DMS53 (cell line): ENCODE measurements at places on chromosomes 7 and 10.

GRCh38 chr7:91103363-91103762 is 160.9 kb upstream of the FZD1 start:
- peak; percentile 84 for DNase-seq

- no peak for DNase-seq
Measured at GRCh38 chr7:54336800-54337199, 205.4 kb upstream of the VSTM2A start.

GRCh38 chr7:24879291-24879690 is 100.7 kb downstream of the OSBPL3 start:
- DNase-seq = no peak

DNA sequence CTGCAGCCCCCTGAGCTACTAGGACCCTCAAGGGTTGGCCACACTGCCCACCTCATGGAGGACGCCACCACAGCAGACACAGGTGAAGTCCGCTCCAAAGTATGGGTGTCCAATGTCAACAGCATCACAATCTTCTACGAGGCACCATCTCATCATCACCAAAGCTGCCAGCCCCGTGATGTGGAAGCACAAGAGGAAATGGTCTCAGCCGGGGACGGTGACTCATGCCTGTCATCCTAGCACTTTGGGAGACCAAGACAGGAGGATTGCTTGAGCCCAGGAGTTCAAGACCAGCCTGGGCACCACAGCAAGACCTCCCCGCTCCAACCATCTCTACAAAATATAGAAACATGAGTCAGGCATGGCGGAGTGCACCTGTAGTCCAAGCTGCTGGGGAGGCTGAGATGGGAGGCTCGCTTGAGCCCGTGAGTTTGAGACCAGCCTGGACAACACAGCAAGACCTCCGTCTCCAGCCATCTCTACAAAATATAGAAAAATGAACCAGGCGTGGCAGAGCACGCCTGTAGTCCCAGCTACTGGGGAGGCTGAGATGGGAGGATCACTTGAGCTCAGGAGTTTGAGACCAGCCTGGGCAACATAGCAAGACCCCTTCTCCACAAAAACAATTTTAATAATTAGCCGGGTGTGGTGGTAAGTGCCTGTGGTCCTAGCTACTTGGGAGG is 48.8 kb upstream of the MYL10 start:
- peak; percentile 42 for DNase-seq

DNA sequence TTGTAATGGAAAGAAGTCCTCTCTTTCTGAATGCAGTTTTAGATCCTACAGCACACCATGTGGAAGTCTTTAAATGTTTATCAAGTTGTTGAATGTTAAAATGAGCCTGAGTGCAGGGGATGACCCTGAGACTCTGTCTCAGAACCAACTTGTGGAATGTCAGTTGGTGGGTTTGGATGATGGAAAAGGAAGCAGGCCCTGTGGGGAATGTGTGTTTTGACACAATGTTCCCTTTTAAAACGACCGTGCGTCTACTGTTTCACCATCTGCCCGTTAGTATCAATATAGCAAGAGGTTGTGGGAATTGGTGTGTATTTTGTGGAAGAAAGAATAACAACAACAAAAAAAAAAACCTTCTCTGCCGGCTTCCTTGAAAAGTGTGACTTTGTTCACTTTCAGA is 8.3 kb downstream of the DYNC1I1 start:
- DNase-seq = no peak

- DNase-seq = no peak
Measured at GRCh38 chr10:75646916-75647315, 215.5 kb downstream of the LRMDA start.

GRCh38 chr7:158114056-158114850 is 473.4 kb downstream of the PTPRN2 start:
- DNase-seq = no peak

DNA sequence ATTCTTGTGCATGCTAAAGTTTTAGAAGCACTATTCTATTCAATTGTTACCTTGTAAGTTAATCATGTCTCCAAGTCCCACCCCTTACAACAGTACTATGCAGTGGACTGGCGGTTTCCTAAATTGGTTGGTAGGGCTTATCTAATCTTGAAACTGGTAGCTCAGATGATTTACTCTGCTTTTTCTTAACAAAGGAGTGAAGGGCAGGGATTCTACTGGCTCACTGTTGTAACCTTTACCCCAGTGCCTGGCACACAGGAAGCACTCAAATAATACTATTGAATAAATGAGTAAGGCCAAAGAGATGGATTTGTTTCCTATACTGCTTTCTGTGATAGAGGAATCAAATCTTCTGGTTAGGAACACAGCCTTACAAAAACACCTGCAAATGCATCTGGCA is 46.0 kb upstream of the CYCS start:
- no peak for DNase-seq

DNA sequence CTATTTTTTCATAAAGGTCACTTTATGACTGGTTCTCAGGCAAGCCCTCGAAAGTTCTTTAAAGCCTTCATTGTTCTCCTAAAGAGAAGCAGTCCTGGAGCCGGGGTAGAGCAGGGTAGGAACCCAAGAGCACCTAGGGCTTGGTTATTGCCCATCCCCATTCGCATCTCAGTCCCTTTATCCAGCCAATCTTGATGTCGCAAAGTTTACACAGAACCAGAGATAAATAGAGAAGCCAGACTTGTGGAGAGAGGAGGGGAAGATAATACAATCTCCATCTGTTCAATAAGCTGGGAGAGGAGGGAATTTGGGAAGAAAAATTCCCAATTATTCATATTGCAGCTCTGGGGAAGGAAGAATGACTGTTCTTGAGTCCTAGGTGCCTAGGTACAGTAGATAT is 6.4 kb upstream of the SRI start:
- DNase-seq = peak; percentile 30

GRCh38 chr10:122503886-122504609 is 42.7 kb downstream of the HTRA1 start:
- no peak for DNase-seq

- no peak for DNase-seq
Measured at GRCh38 chr10:117731121-117731791, 188.7 kb downstream of the EMX2 start.

GRCh38 chr10:34389801-34390200 is 425.3 kb downstream of the PARD3 start:
- DNase-seq = no peak

GRCh38 chr10:130485236-130485957 is 349.2 kb downstream of the GLRX3 start:
- DNase-seq = no peak

- DNase-seq = no peak
Measured at GRCh38 chr10:73076360-73077183, 20.1 kb downstream of the P4HA1 start.

DNA sequence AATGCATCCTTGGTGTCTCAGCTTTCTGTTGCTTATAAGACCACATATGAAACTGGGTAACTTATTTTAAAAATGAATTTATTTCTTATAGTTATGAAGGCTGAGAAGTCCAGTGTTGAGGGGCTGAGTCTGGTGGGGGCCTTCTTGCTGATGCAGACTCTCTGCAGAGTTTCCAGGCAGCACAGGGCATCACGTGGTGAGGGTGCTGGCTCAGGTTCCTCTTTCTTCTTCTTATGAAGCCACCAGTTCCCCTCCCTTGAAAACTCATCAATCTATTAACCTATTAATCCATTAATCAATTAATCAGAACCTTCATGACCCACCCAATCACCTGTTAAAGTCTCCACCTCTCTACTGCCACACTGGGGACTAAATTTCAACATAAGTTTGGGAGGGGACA is 595.6 kb upstream of the NRP1 start:
- no peak for DNase-seq

DNA sequence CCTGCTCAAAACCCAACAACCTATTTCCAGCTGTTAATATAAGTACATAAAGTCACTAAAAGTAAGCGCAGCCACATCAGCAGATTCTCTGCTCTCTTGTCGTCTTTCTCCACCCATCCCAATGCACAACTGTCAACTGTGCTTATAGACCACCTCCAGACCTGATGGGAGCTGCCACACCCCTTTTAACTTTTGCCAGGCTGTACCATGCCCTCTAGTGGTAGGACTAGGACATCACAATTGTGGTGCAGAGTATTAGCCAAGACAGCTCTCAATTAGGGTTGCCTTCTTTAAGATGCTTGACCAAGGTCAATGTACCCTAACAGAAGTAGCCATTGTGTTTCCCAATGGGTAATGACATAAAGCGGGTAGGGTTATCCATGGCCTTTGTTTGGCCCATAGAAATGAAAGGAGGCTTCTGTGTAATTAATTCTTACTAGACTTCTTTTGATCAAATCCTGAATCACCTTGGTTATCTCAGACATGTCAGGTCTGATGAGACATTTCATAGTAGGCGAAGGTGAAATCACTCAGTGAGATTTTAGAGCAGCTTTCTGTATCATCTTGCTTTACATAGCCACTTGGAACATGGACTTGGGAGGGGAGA is 68.1 kb downstream of the SCRN1 start:
- peak; percentile 86 for DNase-seq

GRCh38 chr7:38775506-38776175 is 133.3 kb downstream of the VPS41 start:
- peak; percentile 68 for DNase-seq

DNA sequence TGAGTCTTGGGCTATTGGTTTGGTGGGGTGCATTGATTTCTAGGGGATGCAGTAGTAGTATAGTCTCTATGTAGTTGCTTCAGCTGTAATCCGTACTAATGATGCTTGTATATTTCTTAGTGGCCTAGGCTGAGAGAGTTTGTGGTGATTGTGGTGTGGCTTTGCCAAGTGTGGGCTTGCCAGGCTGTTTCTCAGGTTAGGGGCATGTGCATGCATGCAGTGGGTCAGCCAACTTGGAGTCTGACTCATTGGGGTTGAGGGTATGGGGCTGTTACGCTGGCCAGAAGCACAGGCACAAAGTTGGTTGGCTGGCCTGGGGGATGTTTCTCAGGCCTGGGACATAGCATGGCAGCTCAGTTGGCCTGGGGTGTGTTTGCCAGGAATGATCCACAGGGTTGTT is 25.7 kb upstream of the PLA2G12B start:
- no peak for DNase-seq

GRCh38 chr7:112571852-112572607 is 91.2 kb downstream of the LSMEM1 start:
- peak; percentile 77 for DNase-seq

- DNase-seq = no peak
Measured at GRCh38 chr7:148483515-148484308, 106.9 kb upstream of the C7orf33 start.

DNA sequence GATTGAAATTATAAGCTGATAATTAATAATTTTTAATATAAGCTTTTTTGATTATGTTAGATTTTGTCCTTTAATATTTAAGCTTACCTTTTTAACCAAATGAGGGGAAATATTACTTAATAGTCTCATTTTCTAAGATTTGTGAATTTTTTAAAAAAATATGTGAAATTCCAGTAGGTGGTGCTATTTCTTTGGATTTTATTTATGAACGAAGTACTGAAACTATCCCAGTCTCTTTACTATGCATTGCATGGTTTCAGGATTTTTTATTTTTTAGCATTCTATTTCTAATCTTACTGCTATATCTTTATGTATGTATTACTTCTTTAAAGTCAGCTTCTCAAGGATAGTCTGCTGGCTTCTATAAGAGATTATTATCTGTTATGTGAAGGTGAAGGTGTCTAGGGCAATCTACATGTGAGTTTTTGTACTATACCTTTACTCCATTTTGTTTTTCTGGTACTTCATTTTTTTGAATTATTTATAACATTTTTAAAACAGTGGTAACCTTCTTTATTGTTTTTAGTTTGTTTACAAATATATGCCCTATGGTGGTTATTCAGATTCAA is 78.3 kb downstream of the ATRNL1 start:
- peak; percentile 60 for DNase-seq

DNA sequence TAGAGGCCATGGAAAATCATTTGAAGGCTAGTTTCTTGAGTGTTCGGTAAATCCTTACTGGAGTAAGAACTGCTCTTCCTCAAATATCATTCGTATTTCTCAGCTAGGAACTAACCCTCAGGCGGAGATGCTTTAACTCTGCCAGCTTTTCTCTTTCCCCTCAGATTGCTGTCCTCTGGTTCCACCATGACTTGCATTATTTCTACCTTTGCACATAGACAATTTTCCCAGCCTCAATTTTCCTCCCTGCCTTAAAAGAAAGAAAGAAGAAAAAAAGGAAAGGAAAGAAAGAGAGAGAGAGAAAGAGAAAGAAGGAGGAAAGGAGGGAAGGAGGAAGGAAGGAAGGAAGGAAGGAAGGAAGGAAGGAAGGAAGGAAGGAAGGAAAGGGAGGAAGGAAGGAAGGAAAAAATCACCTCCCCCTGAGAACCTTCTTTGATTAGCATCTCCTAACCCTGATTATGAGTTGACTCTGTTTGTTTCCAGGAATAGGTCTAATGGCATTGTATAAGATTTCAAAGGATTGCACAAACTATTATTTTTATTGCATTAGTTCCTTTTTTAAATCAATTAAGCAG is 123.3 kb upstream of the FAM204A start:
- no peak for DNase-seq

DNA sequence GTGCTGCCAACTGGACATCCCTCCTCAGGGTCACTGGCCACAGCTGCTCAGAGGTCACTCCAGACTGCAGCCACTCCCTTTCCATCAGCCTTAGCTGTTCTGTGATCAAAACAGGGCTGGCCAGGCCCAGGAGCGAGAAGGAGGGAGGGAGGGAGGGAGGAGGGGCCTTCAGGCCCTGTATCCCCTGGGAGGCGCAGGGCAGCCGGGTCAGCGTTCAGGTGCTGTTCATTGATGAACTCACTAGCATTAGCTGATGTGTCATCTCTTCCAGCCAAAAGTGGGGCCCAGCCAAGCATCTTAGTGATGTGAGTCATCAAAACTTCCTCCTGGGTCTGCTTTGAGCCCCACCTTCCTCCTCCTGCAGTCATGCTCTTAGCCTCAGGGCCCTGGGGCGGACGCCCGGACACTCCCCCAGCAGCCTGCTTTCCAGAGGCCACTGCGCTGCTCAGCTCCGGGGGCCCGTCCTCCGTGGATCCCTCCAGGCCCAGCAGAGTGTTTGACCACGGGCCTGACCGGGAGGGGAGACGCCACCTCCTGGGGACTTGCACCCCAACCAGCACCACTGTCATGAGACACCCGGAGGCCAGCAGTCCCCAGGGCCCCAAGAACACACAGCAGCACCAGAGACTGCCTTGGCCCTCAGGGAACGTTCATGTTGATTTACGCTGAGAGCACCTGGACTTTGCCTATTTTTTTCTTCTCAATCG is 149.2 kb downstream of the PRKAG2 start:
- DNase-seq = peak; percentile 45

DNA sequence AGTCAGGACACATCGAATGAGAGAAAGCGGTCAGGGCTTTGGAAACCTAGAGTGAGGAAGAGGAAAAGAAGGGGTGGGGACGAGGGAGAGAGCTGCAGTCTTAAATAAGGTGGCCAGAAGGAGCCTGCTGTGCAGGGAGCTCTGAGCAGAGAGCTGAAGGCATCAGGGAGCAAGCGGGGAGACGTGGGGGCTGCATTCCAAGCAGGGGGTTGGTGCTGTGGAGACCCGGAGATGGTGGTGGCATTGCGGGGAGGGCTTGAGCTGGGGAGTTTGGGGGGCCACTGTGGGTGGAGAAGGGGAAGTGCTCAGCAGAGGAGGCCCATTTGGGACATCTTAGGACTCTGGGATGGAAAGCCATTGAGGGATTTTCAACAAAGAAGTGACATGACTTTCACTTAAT is 38.7 kb upstream of the ZNF32 start:
- DNase-seq = no peak

- DNase-seq = peak; percentile 83
Measured at GRCh38 chr7:112205343-112206237, 609 bp downstream of the DOCK4 start.

- peak; percentile 13 for DNase-seq
Measured at GRCh38 chr7:25752967-25753791, 398.8 kb upstream of the NFE2L3 start.
